ENCODE measurements at places on chromosomes 11 and 22. TPM values are rescaled to one million over a fixed set of nuclear protein-coding genes. Genes with fewer than 3 reads are reported as not detected.

TLCD5 gene
- total RNA-seq: 6.3 TPM

MYO7A gene
- total RNA-seq: 0.35 TPM

KCNQ1 gene
- not detected for total RNA-seq

MRGPRX3 gene
- not detected for total RNA-seq

TMEM45B gene
- total RNA-seq: not detected

SLC37A4 gene
- total RNA-seq: 26.6 TPM

UBQLNL gene
- total RNA-seq: not detected

MMP27 gene
- total RNA-seq: not detected

SCGB1A1 gene
- not detected for total RNA-seq

SLC25A17 gene
- total RNA-seq: 47.3 TPM

TMEM223 gene
- total RNA-seq: 43.1 TPM

EED gene
- total RNA-seq: 18.1 TPM

E2F8 gene
- 4.0 TPM for total RNA-seq
